Stimulated activated CD4-positive, alpha-beta T cell treated with anti-CD3 and anti-CD28 coated beads, Interleukin-15, amount 100 ng/mL, for 24 hours (primary cell): ENCODE measurements at places on chromosomes 6 and 20.

DNA sequence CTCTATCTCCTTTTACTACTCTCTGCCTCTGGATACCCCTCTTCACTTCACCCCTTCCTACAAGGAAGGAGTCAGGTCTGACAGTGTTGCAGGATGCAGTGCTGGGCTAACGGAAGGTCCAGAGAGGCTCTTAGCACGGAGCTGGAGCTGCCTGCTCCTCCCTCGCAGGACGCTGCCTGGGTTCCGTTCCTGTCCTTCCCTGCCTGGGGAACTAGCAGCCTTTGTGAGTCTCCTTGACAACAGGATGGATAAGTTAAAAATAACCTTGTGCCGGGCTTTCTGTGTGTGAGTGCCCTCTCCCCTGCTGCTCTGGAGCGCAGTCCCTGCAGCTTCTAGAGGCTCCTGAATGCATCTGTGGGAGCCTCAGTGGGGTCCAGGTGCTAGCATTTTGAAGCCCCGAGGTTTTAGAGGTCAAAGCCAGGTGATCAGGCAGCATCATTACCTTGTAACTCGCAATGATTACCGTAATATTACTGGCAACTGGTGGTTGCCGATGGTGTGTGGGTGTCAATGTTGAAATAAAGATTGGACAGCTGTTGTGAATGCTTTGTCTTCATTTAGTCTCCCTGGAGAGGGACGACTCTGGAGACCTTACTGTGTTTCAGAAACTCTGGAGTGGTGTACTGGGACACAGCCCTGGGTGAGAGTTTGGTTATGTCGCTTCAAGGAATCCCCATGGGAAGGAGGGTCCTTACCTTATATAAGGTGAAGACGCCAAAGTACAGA, 44.4 kb downstream of the CDS2 start:
- DNase-seq, result no peak

- DNase-seq, result no peak
Measured at GRCh38 chr20:3869839-3870634, 19.1 kb upstream of the PANK2 start.

DNA sequence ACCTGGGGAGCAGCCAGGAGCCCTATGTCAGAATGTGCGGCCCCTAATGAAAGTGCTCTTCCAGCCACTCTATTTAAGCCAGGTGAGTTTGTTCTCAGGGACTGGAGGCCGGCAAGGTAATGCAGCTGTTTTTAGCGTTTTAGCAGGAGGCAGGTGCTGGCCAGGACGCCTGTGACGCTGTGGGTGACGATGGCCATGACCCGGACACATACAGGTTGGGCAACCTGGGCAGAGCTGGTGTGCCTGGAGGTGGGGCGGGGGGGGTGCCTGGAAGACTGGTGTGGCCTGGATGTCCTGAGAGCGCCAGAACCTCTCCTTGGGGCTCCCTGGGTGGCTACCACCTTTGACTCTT, 51.7 kb downstream of the RBM38 start:
- no peak for DNase-seq

DNA sequence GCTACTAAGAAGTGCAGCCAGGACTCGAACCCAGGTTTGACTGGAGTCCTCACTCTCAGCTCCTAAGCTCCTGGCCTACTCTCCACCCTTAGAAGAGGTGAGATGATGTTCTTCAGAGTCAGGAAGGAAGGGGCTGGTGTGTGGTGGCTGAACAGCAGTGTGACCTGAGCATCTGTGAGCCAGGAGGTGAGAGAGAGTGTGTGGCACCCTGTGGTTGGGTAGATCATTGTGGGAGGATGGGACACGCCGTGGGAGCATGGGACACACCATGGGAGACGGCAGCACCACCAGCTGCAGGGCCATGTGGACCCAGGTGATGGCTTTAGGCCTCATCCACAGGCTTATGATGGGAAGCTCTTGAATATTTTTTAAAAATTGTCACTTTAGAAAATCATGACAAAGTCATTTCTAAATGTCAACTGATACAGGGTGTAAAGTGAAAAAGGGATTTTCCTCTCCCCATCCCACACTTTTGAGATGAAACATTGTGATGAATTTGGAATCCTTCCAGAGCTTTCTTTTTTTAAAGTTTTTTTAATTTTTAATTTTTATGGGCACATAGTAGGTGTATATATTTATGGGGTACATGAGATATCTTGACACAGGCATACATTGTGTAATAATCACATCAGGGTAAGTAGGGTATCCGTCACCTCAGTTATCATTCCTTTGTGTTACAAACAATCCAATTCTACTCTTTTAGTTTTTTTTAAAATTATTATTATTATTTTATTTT, 31.6 kb downstream of the SRC start:
- DNase-seq, result no peak

DNA sequence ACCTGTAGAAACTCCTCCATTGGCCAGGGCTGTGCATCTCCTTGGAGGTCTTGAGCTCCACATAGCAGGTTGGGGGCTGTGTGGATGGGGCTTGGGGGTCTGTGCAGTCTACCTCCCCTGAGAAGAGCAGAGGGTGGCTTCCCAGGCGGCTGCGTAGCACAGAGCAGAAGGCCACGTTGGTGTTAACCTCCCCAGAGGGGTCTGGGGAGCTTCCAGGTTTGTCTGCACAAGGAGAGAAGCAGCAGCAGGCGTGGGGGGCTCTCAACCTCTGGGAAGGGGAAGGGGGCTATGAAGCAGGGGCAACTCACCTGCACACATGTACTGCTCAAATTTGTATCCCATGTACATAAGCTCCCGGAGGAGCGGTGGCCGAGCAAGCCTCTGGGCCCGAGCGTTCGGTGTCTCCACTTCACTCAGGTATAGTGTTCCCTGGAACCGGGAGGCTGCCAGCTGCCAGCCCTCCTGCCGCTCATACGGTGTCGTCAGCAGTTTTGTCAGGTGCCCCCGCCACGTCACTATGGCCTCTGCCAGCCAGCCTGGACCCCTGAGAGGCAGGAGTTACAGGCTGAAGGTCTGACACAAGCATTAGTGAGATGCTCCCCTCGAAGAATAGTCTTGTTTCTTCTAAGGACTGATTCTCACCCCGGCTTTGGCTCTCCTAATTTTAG, 1.2 kb downstream of the DXO start:
- peak; percentile 15 for DNase-seq

DNA sequence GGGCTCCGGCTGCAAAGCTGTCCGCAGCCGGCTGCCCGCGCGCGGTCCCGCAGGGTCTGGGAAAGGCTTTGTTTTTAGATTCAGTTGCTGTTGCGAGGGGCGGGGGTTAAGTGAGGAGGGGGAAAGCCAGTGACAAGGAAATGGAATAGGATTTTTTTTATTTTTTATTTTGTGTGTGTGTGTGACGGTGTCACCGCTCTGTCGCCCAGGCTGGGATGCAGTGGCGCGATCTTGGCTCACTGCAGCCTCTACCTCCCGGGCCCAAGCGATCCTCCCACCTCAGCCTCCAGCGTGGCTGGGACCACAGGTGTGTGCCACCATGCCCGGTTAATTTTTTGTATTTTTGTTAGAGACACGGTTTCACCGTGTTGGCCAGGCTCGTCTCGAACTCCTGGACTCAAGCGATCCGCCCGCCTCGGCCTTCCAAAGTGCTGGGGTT, 615 bp upstream of the UBE2J1 start:
- DNase-seq, result no peak

DNA sequence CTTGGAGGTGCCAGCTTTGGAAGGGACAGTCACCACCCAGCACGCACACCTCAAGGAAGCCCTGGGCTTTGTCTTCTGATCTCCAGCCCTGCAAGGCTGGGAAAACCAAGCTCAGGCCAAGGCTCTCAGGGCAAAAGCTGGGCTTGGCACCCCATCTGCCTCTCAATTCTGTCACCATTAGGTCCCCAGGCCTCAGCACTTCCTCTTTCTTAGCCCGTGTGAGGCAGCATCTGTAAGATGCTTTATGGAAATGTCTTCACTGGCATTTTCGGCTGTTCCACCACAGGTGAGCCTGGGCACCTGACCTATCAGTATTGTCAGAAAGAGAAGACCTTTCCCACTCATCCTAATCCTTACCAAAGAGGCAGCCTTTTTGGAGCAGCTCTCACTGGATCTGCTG, 24.6 kb downstream of the GMEB2 start:
- no peak for DNase-seq

DNA sequence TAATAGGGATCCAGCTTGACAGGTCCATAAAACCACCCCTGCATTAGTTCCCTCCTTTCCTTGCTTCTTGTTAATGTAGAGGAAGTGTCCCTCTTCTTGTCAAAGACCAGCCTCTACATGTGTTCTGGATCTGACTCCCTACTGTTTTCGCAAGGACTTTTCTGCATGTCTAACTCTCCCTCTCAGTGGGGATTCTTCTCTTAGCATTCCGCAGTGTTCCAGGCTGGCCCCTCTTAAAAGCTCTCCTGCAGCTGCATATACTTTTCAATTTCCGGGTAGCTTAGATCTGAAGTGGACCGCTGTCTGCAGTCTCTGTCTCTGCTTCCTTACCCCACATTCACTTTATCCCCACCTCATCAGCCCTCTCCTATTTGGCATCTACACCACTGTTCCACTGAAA, 96.1 kb upstream of the MAN1A1 start:
- DNase-seq, result no peak

DNA sequence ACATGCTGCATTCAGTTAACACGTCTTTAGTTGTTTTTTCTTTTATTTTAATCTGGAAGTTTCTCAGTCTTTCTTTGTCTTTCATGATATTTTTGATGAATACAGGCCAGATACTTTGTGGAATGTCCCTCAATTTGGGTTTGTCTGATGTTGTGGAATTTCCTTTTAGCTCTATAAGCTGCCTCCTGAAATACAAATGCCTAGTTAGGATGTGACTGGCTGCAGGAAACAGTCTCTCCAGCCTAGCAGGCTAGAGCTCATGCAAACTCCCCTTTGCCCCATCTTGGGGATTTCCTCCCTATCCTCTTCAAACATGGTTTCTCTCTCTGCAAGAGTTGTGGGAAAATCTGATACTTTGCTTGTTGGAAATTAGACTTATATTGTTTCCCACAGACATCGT, 89.3 kb upstream of the JAG1 start:
- no peak for DNase-seq

DNA sequence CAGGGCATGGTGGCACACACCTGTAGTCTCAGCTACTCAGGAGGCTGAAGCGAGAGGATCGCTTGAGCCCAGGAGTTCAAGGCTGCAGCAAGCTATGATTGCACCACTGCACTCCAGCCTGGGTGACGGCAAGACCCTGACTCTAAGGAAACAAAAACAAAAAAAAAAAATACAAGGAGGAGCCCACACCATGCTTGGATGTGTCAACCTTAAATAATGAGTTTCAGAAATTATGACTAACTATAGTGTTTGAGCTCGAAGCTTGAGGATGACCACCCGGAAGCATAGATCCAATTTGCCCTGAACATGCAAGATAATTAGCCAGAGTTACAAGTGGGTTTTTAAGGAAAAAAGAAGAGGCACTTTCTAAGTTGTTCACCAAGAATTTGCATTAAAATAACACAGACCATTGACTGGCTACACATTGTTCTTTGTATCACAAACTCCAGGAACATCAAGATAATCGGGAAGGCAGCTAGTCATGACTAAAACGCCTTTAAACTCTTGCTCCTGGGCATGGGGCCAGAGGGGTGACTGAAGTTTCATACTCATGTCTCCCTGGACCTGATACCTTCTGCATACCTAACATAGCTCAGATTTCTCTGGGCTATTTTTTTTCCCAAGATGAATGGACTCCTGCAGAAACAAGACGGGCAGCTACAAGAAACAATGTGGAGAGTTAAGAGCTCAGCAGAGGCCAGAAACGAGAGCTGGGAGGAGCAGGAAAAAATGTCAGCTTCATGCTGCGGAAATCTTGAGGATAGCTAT, 289.6 kb downstream of the PREX1 start:
- DNase-seq, result no peak

DNA sequence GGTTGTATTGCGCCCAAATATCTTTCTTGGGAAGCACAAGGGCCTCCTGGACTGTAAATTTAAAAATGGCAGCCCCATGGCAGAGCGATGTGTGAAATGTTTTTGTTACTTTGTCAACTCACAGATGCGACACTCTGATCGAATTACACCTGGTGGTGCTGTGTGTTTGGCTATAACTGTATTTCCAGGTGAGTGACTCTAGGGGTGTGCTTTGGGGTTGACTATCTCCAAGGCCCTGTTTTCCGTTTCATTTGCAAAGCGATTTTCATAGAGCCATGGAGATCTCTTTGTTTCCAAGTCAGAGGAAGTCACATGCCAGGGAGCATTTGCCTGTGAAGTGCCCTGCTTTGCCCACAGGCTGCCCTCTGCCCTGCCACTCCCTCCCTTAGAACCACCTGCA, 93.5 kb downstream of the CDC5L start:
- DNase-seq, result no peak

DNA sequence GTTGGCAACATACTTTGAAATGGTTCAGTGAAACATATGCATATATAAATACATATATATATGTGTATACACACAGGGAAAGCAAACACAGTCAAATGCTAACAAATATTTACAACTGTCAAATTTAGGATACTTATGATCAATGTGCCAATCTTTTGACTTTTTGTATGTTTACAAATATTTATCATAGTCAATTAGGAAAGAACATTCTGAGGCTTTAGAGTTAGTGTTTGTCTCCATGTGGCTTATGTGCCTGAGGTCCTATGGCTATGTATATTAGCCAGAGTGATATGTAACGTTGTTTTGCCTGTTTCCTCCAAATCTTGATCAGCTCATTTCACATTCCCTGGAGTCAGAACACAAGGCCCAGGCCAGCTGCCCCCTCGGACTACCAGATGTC, 126.5 kb upstream of the MAN1A1 start:
- DNase-seq, result no peak

DNA sequence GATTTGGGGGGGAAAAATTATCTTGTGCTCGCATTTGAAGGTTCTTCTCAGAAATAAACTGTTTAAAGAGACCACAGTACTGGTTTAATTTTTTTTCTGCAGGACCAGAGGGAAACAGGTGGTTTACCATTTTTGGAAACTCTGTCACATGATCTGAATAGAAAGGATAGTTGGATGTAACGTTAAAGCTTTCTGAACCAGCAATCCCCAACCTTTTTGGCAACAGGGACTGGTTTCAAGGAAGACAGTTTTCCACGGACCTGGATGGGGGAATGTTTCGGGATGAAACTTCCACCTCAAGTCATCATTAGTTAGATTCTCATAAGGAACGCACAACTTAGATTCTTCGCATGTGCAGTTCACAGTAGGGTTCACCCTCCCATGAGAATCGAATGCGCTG, 50.4 kb downstream of the MCM8 start:
- DNase-seq, result no peak

- DNase-seq, result no peak
Measured at GRCh38 chr6:132499757-132500156, 13.2 kb downstream of the STX7 start.

DNA sequence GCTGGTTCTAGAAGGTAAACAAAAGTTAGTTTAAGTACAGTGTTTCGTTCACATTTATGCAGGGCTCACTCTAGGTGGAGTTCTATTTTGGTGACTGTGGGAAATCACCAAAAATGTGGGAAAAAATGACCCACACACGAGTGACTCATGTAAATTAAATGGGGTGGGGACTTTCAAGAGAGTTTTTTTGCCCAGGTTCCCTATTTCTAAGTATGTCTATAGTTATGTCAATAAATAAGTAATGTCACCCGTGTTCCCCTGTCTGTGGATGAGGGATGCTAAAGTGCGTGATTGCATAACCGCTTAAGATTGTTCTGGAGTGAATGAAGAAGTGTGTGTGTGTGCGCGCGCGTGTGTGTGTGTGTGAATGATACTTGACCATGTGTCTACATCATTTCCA, 69.1 kb downstream of the MYB start:
- no peak for DNase-seq
